ENCODE measurements at places on chromosomes 4 and X.

DNA sequence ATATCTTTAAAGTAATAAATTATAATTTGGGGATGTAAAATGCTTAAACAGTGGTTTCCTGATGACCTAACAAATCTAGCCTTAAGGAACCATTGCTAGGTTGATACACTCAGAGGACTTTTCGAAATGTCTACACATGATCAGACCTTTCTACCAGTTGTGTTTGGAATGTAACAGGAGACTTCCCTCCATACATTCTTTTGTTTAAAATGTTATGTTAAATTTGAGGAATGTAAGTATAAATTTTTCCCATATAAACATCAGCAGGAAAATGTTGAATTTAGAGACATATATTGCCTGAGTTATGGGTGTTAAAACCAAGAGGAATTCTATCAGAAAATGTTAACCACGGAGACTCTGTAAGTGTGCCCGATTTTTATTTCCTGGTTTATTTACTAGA lies 190.6 kb upstream of the SPRY1 start:
- DNase-seq, result no peak

- DNase-seq, result no peak
These were observed 207.6 kb downstream of the NAF1 start for GRCh38 chr4:162959046-162959445.

- no peak for DNase-seq
These were observed 33.4 kb downstream of the SLC2A9 start for GRCh38 chr4:9987749-9988362.

GRCh38 chr4:102047616-102048015 lies 257.1 kb downstream of the BANK1 start:
- no peak for DNase-seq

DNA sequence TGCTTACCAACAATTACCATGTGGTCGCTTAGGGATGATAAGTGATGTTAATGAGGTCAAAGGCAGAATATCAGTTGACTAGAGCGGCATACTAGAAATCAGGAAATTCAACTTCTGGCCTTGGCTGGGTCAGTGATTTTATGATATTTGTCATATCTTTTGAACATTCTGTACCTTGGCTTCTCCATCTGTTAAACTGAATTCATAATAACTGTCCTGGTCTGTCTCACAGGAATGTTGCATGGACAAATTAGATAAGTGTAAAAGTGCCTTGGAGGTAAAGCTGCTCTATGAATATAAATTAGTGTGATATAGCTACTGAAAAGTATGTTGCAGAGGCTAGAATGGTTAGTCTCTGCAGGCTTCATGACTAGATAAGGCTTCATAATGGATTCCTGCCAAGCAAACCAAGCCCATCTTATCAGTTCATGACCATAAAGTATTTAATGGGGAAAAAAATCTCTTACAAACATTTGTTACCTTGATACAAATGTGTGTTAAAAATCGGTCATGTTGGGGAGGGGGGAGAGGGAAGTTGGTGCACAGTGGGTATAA lies 104.6 kb upstream of the BMPR1B start:
- DNase-seq, result no peak

DNA sequence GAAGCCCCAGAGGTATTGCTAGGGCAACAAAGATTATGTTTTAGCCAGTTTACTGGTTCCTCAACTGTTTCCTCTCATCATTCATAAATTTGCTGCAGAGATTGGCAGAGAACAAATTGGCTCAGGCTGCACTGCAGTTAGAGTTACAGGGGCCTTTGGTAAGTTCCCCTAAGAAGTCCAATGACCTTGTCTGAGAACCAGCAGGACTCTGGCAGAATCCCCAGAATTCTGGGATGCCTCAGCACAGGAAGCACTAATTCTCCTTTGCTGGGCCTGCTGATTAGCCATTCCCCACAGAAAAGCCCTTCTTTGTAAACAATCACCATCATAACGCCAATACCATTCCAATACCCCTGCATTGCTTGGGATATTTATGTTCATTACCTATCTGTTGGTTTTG lies 151.3 kb downstream of the USP46 start:
- DNase-seq, result no peak

GRCh38 chr4:135357091-135357490 lies 1155.5 kb upstream of the PABPC4L start:
- no peak for DNase-seq

DNA sequence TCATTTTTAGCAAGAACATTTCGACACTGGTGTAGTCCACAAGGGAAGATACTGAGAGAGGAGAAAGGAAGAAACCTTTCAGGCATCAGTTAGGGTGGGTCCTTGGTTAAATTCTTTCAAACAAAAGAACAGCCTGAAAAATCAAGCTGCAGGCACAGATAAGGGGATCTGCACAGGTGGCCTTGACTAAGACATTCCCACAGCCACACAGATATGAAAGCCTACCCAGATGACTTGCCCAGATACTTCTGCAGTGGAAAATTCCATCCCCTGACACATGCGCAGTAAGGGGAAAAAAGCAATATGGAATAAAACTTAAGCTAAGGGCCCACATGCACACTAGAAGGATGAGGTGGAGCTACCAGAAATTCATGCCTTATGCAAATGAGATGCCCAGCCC lies 8.9 kb upstream of the TMEM165 start:
- DNase-seq, result no peak

DNA sequence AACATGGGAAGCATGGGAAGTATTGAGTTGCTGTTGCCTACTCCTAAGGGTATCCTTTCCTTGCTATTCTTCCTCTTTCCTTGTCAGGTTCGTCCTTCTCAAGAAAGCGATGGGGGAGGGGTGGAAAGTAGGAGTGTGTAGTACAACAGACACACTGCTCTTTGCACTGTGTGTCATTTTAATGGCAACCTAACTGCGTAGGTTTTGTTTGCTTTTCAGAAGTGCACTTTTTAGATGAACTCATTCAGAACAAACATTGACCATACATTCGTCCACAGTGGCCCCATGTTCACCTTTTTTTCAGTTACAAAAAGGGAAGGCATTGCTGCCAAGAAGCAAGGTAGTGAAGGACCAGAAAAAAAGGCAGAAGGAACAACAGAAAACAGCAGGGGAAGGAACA lies 10.2 kb upstream of the YIPF6 start:
- DNase-seq, result no peak

DNA sequence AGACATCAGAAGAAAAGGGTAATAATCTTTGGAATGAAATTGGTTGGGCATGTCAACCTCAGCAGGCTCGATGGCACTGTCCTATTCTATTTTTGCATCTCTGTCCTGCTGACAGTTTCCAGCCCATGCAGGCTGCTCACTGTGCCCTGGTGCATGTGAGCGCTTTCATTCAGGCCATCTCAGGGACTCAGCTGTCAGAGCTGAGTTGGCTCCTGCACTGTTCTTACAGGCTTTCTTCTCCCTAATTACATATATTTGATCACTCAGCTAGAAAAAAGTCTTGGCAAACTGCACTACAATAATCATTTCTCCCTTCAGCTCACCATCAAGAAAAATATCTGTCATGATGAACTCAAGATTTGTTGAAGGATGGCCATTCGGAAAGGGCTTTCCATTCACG lies 84.7 kb downstream of the RASL11B start:
- DNase-seq, result no peak

DNA sequence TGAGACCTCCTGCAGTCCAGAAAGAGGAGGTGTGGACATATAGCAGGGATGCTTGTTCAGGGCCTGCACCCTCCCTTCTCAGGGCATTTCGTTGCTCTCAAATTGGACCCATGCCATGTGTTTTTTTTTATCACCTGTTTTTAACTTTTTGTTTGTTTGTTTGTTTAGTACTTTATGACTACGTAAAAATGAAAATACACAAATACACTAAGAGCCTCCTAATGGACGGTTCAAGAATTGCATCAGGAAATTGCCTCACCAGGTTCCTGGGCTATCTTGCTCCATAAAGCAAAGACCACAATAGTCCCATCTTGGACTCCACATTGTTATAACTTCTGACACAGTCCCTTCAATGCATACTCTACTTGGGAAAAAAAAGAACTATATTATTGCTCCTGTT lies 1685.9 kb upstream of the TENM3 start:
- no peak for DNase-seq

GRCh38 chr4:6278801-6279197 lies 9.1 kb downstream of the WFS1 start:
- no peak for DNase-seq

DNA sequence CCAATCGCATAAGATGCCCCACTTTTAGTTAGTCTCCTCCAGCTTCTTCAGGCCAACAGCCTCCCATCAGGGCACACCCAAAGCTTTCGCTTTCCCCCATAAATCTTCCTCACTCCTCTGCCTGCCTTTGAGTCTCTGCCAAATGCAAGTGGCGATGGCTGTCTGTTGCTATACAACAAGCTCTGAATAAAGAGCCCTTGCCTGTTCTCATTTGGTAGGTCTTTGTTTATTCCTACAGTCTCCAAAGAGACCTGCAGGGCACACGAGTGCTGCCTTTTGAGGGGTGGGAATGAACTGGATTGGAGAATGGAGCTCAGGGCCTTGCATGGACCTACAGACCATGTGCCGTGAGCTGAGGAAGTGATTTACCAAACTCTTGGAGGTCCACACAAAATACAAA lies 52.2 kb upstream of the SOD3 start:
- no peak for DNase-seq

DNA sequence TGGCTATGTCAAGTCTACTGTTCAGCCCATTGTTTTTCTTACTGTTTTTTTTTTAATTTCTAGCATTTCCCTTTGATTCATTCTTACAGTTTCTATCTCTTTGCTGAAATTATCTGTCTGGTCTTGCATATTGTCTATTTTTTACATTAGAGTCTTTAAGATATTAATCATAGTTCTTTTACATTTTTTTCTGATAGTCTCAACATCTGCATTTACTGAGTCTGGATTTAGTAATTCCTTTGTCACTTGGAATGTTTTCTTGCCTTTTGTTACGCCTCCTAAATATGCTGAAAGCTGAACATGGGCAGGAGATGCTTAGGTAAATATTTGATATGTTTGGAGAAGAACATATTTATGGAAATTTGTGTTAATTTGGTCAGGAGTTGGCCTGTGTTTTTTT lies 10.4 kb downstream of the JADE3 start:
- no peak for DNase-seq

- no peak for DNase-seq
These were observed 35.3 kb upstream of the NDUFC1 start for GRCh38 chr4:139337612-139338011.

DNA sequence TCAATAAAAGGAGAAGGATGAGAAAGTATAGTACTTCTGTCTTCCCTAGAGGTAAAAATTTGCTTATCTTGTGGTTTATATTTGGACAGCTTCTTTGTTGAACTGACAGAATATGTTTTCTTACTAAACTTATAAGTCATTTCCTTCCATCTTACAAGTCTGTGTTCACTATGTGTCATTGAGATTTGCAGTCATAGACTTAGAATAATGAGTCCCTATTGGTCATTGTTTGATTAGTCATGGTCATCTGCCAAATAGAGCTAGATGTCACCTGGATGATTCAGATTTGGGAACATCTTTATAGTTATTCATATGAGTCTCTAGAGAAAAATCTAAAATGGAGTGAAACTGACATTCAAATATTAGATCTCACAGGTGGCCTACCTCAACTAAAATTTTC lies 51.5 kb downstream of the SPATA18 start:
- DNase-seq, result no peak

GRCh38 chr4:78047366-78047765 lies 9.8 kb upstream of the FRAS1 start:
- no peak for DNase-seq

- DNase-seq, result no peak
These were observed 243.1 kb downstream of the ANK2 start for GRCh38 chr4:113292371-113293042.
